ENCODE measurements at places on chromosomes 3 and 15. TPM values are rescaled to one million over a fixed set of nuclear protein-coding genes. Genes with fewer than 3 reads are reported as not detected.
A peak's percentile ranks its signal among the peaks of the same experiment; 100 is the strongest.

The MST1R gene
- 1.7 TPM for total RNA-seq

The RAB6B gene
- total RNA-seq = 1.8 TPM

GRCh38 chr3:186807231-186807630 lies 949 bp upstream of the RFC4 start:
- H3K27ac ChIP-seq = peak overlapping the region; percentile 89
- no peak for DNase-seq
- H3K27me3 ChIP-seq = no peaks in the 10 kb centered on the region

DNA sequence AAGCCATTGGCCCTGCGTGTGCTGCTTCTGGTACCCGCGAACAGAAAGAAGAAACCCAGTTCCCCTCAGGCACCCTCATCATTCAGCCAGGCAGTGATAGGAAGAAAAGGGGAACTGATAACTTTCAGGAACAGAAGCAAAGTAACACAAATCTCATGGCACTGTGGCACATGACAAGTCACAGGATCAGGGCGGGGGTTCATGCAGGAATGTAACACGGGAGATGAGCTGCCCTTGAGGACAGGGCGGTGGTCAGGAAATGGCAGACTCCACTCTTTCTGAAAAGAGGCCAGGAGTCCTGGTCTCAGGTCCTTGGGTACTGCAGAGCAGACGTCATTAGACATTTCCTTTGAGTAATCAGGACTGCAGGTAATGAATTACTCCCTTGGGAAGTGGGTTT lies 95.5 kb downstream of the CCNL1 start:
- H3K27ac ChIP-seq = no peak overlapping the region
- H3K27me3 ChIP-seq = peaks cover 9% of the 10 kb centered on the region
- H3K4me1 ChIP-seq = peaks cover 32% of the 10 kb centered on the region
- H3K36me3 ChIP-seq = no peaks in the 10 kb centered on the region
- no peak for DNase-seq
- H3K4me3 ChIP-seq = no peak overlapping the region

DNA sequence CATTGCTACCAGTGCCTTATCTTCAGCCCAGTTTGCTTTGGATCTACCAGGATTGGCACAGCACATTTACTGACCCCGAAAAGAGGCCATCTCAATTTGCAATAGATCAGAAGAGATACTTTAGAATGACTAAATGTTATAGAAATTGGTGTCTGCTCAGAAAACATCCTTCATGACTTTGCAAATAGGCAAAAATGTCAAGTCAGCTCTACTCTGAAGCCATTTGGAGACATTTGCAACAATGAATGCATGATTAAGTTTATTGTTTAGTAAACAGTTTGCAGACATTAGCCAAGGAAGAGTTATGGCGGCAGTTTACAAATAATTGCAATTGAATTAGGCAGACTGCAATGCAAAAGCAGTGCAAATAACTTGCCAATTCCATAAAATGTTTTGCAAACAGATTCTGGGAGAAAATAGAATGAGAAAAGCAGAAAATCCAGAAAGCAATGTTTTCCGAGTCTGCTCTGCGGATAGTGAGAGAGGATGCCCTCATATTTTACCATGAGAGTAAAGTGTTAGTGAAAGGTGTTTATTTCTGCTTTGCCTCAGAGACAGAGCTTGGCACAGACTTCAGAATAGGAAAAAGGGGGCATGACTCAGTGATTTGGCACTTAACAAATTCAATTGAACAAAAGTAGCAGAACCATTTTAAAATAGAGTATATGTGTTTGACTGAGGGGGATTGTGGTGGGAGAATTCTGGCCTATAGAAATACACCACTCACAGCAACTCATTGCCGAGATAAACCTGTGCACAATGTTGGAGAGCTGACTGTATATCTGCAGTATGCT lies 334.9 kb upstream of the NR2F2 start:
- H3K4me3 ChIP-seq = no peak overlapping the region
- DNase-seq = no peak
- peaks cover 2% of the 10 kb centered on the region for H3K36me3 ChIP-seq
- H3K27ac ChIP-seq = no peak overlapping the region
- no peaks in the 10 kb centered on the region for H3K27me3 ChIP-seq

Data from T-helper 17 cell (primary cell).